ENCODE measurements at places on chromosomes 5 and 9.

DNA sequence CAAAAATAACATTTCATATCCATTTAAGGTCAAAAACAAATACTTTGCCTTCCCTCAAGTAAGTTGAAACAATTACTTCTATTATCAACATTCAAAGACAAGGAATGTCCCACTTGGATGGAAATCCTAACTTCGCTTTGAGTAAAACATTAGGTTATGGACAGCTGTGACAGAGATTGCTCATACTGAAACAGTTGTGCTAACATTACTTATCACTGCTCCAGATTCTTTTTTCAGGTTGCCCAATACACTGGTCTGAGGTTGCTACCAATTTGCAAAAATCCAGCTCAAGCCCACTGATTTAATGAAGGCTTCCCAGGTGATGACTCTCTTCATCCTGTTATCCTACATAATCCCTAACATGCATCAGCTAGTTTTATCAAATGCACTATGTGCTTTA is 98.3 kb downstream of the UBAP2 start:
- DNase-seq = no peak

DNA sequence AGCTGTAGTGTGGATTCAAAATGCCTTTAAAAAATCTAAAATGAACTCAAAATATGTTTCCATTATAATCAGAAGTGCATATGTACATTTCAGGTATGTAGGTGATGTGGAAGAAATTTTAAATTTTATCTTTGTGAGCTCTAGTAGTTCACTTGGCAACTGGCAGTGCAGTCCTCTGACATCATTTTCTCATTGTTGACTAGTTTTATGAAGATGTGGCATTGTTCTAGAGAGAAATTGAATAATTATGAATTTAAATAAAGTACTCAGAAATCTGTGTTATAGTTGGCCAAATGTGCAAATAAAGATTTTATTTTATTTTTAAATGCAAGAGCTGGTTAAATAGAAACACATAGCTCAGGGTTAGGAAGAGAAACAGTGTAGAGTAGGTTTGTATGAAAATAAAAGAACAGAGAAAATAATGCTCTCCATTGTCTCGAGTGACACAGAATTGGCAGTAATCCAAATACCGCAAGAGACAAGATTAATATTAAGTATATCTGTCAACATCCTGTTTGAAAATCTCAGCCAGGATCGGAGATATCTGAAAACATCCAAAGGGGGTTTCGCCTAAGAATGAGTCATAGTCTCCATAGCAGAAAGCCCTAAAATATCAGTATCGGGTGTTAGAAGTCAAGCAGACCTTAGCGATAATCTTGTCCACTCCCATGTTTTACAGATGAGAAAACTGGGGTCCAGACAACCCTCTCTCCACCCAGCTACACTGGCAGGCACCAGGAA is 189.4 kb downstream of the CCDC192 start:
- DNase-seq = no peak

DNA sequence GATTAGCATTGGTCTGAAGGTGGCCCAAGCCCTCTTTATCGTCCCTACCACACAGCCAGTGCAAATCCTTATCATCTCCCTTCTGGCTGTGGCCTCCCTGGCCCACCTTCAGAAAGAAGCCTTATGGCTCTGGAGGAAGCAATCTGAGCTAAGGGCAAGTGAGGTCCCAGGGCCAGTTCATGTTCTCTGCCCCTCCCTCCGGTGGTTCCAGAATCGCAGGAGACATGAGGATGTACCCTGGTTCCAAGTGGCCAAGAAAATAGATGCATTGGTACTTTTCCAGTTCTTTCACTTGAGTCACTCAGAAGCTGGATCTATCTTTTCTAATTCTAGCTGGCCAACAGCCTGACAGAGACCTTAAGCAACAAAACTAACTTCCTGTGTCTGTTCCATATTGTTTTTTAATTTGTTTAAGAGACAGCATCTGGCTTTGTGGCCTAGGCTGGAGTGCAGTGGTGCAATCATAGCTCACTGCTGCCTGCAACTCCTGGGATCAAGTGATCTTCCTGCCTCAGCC is 60.7 kb downstream of the LHFPL2 start:
- DNase-seq = no peak

DNA sequence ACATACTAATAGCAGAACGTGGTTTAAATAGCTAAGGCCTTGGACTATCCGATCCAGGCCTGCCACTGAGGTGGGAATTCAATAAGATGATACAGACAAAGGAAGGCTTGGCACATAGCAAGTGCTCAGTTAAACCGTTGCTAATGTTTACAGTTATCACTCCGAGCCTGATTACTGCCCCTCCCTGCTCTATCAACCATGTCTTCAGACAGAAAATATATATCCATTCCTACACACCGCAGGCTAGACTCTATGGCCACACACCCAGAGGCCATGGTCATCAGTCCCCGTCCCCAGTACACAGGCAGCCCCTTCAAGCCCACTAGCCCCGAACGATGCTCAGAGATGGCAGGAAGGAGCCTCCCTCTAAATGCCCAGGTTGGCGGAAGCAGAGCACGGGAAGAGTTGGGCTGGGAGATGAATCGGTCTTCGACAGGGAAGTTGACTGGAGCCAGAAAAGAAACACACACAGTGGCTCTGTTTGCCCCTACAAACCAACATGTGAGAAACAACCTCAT is 49.7 kb upstream of the STXBP1 start:
- DNase-seq = no peak

DNA sequence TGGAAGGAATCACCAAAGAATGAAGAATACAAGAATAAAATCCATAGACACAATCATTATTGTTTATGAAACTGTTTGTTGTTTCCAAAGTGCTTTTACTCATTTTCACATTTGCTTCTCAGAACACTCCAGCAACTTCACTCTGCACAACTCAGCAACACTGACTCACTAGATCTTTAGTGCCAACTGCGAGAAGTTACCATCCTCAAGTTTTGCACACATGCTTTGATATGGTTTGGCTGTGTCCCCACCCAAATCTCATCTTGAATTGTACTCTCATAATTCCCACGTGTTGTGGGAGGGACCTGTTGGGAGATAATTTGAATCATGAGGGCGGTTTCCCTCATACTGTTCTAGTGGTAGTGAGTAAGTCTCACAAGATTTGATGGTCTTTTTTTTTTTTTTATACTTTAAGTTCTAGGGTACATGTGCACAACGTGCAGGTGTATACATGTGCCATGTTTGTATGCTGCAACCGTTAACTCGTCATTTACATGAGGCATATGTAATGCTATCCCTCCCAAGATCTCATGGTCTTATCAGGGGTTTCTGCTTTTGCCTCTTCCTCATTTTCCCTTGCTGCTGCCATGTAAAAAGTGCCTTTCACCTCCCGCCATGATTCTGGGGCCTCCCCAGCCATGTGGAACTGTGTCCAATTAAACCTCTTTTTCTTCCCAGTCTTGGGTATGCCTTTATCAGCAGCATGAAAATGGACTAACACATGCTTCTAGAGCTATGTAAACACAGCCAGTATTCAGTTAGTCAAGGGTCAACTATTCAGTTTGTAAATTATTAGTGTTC is 36.9 kb downstream of the CLINT1 start:
- no peak for DNase-seq

GRCh38 chr9:19117039-19117716 is 10.1 kb downstream of the PLIN2 start:
- no peak for DNase-seq

DNA sequence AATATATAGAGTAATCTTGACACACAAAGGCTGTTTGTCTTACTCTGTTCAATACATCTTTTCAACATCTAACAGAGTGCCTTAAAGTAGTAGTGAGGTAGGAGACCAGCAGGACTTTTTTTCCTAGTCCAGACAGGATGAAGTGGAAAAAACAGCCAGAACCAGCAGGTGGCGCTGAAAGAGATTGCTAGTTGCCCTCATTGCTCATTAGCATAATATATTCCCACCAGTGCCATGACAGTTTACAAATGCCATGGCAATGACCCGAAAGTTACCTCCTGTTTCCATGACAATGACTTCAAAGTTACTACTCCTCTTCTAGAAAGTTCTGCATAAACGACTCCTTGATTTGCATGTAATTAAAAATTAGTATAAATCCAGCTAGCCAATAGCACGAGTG is 387.4 kb downstream of the ACTL7B start:
- no peak for DNase-seq

GRCh38 chr5:52864884-52865283 is 77.2 kb downstream of the ITGA1 start:
- DNase-seq = no peak

- DNase-seq = no peak
Measured at GRCh38 chr5:129689045-129689444, 58.8 kb upstream of the MINAR2 start.

GRCh38 chr5:64570395-64570996 is 64.7 kb downstream of the RGS7BP start:
- no peak for DNase-seq

- no peak for DNase-seq
Measured at GRCh38 chr9:112311497-112311896, 21.9 kb downstream of the PTBP3 start.

- DNase-seq = no peak
Measured at GRCh38 chr9:121318631-121319382, 50.8 kb downstream of the GSN start.

DNA sequence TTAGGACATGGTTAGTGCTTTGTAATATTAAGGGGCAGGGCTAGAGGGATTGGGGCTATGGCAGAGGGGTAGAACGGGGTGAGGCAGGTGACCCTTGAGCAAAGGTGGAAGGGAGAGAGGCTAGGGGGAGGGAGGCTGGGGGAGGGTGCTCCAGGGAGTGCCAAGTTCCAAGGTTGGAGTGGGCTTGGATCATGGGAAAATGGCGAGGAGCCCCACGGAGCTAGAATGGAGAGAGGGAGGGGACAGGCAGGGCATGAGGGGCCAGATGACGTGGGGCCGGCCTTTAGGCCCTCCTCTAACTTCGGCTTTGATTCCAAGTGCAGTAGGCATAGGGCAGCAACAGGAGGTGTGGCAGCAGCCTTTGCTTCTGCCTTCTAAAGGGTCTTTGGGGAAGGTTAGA is 171.8 kb upstream of the PANK3 start:
- no peak for DNase-seq

- no peak for DNase-seq
Measured at GRCh38 chr5:87437724-87438123, 25.0 kb upstream of the CCNH start.

DNA sequence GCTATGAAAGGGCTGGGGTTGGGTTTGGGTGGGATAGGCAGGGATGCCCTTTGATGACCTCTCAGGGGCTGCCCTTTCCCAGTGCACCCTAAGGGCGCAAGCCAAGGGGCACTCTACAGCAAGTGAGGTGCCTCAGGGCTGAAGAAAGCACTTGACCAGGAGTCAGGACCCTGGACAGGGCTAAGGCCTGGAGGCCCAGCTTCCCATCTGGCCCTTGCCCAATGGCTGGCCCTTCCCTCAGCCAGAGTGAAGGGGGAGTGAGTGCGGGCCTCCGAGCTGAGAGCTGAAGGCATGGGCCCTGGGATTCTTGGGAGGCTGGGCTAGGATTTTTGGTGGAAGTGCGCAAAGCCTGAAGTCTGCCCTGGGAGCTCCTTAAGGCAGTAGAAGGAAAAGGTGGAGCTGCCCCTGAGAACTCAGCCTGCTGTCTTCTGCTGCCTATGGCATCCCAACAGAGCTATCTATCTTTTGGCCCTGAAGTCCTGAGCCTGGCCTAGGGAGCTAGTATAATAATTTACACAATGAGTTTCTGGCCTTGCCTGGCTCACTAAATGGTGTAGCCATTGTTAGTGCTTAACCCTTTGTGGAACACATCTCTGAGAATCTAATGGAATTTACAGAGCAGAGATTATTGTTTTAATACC is 16.4 kb downstream of the JADE2 start:
- no peak for DNase-seq

GRCh38 chr9:37575001-37575400 is 1.2 kb downstream of the FBXO10 start:
- no peak for DNase-seq

DNA sequence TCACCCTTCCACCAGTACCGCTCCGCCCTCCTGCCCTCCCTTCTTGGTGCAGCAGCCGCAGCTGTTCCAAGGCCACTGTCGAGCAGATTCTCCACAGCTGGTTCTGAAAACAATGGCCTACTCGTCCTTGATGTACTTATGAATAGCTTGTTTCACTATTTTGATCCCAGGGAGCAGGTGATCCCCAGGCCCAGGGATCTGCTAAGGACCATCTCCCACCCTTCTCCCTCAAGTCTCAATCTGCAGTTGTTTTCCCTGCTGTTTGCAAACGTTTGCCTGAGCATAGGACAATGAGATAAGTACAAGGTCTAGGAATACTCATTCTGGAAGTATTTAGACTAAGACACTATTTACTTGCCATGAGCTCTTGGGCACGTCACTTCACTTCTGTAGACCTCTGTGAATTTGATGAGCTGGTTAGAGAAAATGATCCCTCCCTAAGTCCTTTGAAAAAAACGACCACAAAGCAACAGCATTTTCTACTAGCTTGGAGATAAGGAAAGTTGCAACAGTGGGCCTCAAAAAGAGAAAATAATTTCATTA is 1.8 kb downstream of the LURAP1L start:
- DNase-seq = no peak

GRCh38 chr5:103452666-103453065 is 109.9 kb downstream of the NUDT12 start:
- no peak for DNase-seq

Data from NCI-H524 treated with DMSO at 0.1 percent for 48 hours (cell line).